ENCODE measurements at places on chromosomes 12 and 14.

- no peak for DNase-seq
Measured at GRCh38 chr12:46473634-46474329, 101.2 kb upstream of the SLC38A2 start.

DNA sequence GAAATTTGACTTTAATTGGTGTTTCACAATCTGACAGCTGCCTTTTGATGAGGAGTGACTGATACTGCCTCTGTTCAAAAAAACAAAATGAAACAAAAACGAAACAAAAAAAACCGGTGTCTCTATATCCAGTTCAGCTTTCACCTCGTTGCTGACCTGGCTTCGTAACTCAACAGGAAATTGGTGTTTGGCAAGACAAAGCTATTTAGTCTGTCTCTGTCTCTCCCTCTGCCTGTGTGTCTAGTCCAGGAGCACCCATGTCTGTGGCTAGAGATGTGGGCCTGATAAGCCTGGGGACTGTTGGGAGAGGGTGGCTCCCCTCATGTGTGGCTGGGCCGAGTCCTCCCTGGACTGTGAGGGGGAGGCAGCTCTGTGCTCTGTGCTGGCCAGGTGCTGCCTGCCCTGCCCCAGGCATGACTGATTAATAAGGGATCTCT is 11.3 kb downstream of the CACNA1C start:
- no peak for DNase-seq

- DNase-seq, result no peak
Measured at GRCh38 chr12:75660805-75661404, 149.5 kb upstream of the KRR1 start.

- DNase-seq, result no peak
Measured at GRCh38 chr12:39989501-39989900, 116.4 kb downstream of the SLC2A13 start.

GRCh38 chr14:103213331-103213730 is 90.1 kb downstream of the TNFAIP2 start:
- no peak for DNase-seq

- no peak for DNase-seq
Measured at GRCh38 chr12:7387289-7387688, 56.7 kb downstream of the CD163L1 start.

- no peak for DNase-seq
Measured at GRCh38 chr12:112645586-112645985, 146.0 kb upstream of the RPH3A start.

DNA sequence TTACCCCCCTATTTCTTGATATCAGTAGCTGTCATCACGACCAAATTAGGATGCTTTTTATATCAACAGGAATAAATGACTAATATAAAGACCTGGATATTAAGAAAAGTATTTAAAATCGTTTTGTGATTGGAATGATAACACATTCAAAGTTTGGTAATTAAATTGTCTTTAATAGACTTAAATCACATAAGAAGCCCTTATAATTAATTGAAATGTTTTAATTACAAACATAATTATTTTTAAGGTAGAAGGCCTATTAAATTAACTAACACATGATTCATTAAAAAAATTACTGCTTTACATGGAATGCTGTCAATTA is 412.4 kb downstream of the FUT8 start:
- no peak for DNase-seq

- no peak for DNase-seq
Measured at GRCh38 chr14:94689218-94689984, 77.2 kb downstream of the SERPINA3 start.

GRCh38 chr12:82474181-82474797 is 116.0 kb downstream of the METTL25 start:
- DNase-seq, result no peak

- no peak for DNase-seq
Measured at GRCh38 chr12:11684393-11684792, 34.9 kb downstream of the ETV6 start.

DNA sequence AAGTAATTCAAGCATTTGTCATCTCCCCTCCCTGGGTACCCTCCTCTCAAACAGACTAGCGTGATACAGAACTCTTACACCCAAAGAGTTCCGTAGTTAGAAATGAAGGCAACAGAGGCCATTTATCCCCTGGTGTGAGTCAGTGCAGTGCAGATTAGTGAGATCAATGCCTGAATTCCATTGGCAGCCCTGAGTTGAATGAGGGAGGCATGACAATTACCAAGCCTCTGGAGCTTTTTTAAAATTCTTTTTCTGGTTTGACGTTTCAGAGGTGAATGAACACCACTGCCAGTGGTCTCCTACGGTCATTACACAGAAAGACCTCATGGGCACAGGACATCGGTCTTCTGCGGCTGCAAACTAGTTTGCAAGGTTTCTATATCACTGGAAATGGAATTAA is 94.4 kb downstream of the PRIMA1 start:
- DNase-seq, result no peak

GRCh38 chr14:28783664-28784063 is 17.1 kb downstream of the FOXG1 start:
- no peak for DNase-seq

GRCh38 chr12:46578190-46578982 is 205.8 kb upstream of the SLC38A2 start:
- DNase-seq, result no peak

GRCh38 chr12:124740691-124741137 is 123.0 kb downstream of the SCARB1 start:
- no peak for DNase-seq

GRCh38 chr14:90600619-90601018 is 203.8 kb downstream of the CALM1 start:
- DNase-seq, result no peak

- DNase-seq, result no peak
Measured at GRCh38 chr12:31020385-31021166, 53.1 kb upstream of the DDX11 start.

- no peak for DNase-seq
Measured at GRCh38 chr14:65072256-65072655, 30.1 kb downstream of the MAX start.

GRCh38 chr14:35807131-35807961 is 1.7 kb downstream of the RALGAPA1 start:
- DNase-seq, result no peak

DNA sequence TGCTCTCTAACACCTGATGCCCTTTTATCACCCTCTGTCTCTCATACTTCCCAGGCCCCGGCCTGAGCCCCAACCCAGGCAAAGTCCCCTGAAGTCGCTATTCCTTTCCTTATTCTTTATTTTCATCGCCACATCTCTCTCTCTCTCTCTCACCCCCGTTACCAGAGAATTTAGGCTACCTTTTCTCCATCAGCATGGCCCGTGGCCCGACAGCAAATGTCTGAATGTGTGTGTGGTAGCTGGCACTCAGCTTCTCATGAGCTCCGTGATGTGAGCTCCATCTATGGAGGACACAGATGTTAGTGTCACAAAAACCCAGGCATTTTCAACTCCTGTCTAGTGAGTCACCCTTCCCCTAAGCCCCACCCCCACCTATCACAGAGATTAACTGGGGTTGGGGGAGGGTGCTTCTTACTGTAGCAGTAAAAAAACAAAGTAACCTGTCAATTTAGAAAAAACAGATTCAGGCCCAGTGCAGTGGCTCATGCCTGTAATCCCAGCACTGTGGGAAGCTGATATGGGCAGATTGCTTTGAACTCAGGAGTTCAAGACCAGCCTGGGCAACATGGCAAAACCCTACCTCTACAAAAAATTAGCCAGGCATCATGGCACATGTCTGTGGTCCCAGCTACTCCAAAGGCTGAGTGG is 53.8 kb downstream of the VCPKMT start:
- no peak for DNase-seq

- DNase-seq, result no peak
Measured at GRCh38 chr12:128077917-128078298, 189.1 kb upstream of the TMEM132C start.

DNA sequence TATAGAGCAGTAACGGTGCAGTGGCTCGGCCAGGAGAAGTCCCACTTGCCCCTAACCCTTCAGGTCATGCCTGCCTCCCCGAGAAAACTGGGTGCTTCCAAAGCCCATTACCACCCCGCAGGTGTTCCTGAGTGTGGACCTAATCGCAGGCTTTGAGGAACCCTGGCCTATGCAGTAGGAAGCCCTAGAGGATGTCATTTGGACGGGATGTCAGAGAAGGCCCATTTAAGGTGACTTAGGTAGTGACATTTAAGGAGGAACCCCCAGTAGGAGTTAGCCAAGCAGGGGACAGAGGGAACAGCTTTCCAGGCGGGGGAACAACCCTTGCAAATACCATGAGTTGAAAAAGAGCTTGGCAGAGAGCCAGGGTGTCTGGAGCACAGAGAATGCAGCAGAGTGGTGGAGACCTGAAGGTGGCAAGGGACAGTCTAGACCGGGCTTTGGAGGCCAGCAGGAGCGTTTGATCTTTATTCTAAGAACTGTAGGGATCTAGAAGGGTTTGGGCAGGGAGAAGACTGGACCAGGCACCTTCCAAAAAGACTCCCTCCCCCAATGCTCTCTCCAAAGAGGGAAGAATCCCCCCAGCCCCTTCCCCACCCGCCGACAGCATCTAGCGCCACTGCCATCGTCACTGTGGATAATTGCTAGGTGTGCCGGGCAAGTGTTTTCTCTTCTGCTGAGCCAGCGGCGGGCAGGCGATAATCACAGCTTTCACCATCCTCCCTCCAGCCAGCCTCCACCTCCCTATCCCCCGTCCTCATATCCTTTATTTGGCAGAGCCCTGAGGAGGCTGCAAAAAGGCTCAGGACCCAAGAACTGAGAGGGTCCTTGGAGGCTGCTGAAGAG is 33.3 kb upstream of the BEGAIN start:
- no peak for DNase-seq

DNA sequence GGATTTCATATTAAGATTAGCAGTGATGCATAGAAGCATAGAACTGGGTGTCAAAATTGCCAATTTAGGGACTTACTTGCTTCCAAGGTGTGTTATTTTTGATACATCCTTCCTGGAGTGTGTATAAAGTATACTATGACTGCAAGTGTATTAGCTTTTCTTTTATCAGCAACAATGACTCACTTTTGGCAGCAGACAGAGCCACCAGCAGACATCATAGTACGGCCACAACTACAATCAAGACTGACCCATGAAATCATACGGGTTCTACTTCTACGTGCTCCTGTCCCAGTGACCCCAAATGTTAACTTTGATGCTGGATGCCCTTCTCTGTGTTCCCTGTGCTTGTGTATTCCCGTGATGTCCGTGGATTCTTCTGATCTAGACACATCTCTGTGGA is 443.9 kb downstream of the TMEM132D start:
- no peak for DNase-seq

- DNase-seq, result no peak
Measured at GRCh38 chr14:33959692-33960151, 8.8 kb upstream of the EGLN3 start.

DNA sequence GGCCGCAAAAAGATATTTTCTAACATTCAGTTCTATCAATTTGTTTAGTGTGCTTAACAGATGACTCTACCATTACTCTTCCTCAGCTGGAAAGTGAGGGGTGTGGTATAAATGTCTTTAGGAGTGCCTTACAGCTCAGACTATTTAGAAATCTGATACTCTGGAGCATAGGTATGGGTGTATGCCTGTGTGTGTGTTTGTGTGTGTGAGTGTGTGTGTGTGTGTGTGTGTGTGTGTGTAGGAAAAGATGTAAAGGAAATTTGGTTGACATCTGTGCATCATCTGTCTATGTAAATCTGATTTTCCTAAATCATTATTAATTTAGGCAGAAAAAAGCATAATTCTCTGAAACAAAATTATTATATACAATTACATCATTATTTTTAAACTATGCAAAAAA is 16.0 kb downstream of the RNASE3 start:
- no peak for DNase-seq

DNA sequence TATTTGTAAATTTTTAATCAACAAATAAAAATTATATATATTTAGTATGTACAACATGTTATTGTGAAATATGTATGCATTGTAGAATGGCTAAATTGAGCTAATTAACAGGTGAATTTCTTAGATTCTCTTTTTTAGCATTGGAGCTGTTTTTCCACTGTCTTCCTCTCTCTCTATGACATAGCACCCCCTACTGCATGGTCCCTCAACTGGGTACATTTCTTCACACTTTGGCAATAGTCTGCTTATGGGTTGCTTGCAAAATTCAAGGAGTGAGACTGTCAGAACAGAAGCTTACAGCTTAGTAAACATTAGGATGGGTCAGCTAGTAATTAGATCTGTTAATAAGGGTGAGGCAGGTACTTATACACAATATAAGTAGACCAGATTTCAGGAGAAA is 658.5 kb upstream of the MGAT4C start:
- DNase-seq, result no peak

- no peak for DNase-seq
Measured at GRCh38 chr12:127489061-127489460, 777.9 kb upstream of the TMEM132C start.

GRCh38 chr12:52043386-52044212 is 7.6 kb upstream of the NR4A1 start:
- DNase-seq, result no peak

GRCh38 chr12:8696442-8697090 is 1.2 kb upstream of the RIMKLB start:
- no peak for DNase-seq

DNA sequence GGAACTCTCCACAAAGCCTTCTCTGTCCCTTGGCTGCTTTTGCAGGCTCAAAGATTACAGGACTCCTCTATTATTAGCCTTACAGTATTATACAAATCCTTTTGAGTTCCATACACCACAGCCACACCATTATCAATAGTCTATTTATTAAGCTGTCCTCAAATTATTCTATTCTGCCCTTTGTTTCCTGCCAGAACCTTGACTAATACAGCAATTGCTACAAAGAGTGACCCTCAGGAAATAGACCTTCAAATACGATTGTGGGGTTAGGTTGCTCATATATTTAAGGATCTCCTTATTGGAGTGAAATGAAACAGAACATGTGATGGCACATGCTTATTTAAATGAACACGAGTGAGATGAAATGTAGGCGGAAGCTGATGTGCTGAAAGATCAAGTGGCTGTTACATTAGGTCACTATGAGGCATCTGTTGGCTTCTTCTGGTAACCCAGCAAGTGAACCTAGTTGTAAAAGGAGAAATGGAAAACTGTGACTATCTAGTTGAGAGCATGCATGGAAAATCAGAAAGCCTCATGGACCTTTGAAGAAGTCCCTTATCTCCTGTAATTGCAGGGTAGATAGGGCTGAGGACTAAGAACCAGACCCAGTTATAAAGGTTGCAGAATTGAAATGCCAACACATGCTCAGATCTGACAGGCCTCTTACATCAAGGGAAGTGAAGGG is 75.5 kb downstream of the AVPR1A start:
- no peak for DNase-seq

DNA sequence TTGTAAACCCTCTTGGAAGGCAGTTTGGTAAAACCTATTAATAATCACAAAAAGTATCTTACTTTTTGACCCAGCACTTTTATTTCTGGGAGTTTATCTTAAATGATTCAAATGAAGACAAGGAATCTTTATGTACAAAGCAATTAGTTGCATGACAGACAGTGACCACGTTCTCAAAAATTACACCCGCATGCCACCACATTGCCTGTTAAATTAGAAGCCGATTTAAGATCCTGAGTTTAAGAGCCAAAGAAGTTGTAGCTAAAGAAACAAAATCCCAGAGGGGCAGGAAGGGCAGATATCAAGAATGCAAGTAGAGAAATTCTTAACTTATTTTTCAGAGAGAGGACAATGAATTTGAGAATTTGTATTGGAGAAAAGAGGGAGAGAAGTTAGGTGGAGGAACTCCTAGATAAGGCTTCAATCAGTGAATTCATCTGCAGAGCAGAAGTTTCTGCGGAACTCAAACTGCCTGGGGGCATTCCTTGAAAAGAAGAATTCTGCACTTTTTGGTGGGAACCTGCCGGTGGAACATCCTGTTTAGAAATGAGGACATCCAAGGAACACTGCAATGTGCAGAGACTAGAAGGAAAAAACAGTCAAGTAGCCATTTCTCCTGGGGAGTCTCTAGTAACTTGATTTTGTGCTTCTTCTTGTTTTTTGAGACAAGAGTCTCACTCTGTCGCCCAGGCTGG is 1.1 kb upstream of the RIOX1 start:
- no peak for DNase-seq
